ENCODE measurements at places on chromosomes 3 and 15.

DNA sequence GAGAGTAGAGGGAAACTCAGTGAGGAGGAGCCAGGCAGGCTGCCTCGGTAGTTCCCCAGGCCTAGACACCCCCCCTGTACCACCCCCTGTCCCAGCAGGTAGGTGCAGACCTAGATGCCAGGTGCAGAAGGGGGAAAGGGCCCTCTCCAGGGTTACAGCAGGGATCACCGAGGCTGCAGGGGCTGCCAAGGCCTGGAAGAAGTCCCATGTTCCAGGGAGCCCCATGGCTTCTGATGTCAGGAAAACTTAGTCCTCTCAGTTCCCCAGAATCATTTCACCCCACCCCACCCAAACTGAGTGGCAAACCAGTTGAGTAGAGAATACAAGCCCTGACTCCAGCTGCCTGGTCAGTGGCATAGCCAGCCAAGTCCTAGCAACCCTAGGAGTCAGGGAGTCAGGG lies 7.4 kb upstream of the SEMA3B start:
- DNase-seq = no peak

DNA sequence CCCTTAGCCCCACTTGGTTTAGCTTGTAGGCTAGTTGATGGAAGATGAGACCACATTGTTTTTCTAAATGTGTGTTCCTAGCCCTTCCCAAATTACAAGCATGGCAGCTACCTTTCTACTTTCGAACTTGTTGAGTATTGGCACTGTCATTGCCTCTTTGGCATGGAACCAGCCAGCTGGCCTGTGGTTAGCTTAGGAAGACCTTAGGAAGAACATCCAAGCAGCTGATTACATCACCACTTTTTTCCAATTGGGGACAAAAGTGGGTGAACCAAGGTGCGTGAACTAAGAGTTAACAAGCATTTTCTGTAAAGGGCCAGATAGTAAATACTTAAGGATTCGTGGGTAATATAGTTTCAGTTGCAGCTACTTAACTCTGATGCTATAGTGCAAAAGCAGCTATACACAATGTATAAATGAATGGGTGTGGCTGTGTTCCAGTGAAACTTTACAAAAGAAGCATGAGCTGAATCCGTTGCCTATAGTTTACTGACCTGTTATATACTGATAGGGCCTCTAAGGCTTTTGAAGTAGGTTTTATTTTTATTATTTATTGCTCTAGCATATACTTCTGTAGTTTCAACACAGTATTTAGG lies 8.5 kb downstream of the KLHL18 start:
- DNase-seq = no peak

DNA sequence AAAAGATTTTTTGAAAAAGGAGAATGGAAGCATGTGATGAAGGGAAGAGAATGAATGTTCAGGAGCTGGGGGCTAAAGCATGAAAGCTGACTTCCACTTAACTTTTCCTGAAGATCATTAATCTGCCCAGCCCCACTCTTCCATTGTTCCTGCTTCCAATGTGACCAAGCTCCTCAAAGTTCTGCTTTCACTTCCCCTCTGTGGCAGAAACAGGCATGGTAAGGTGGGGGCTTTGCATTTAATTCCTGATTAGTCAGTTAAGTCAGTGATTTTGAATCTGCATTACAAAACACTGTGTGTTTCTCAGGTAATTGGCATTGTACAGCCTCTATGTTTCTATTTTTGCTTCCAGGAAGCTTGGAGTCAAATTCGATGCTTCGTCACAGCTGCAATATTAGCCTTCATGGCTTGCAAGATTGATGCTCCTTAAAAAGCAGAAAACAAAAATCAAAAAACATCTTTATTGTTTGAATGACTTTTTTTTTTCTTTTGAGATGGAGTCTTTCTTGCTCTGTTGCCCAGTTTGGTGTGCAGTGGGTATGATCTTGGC lies 7.3 kb upstream of the TM6SF1 start:
- DNase-seq = no peak

- DNase-seq = no peak
Measured at GRCh38 chr3:143849854-143850549, 1.7 kb upstream of the SLC9A9 start.

GRCh38 chr3:190865828-190866227 lies 3.3 kb upstream of the GMNC start:
- no peak for DNase-seq
